Left colon (tissue), 2 donors: ENCODE measurements at places on chromosomes 7 and 10.

DNA sequence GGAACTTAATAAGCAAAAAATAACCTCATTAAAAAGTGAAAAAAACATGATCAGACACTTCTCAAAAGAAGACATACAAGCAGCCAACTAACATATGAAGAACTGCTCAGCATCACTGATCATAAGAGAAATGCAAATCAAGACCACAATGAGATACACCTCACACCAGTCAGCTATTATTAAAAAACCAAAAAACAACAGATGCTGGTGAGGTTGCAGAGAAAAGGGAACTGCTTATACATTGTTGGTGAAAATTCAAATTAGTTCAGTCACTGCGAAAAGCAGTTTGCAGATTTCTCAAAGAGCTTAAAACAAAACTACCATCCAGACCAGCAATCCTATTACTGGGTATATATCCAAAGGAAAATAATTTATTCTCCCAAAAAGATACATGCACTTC lies 513.3 kb downstream of the MDFIC start:
- no peak for DNase-seq

- DNase-seq = no peak
Measured at GRCh38 chr10:44419790-44420549, 35.1 kb upstream of the CXCL12 start.

GRCh38 chr7:82841828-82842227 lies 320.9 kb downstream of the PCLO start:
- DNase-seq = no peak

DNA sequence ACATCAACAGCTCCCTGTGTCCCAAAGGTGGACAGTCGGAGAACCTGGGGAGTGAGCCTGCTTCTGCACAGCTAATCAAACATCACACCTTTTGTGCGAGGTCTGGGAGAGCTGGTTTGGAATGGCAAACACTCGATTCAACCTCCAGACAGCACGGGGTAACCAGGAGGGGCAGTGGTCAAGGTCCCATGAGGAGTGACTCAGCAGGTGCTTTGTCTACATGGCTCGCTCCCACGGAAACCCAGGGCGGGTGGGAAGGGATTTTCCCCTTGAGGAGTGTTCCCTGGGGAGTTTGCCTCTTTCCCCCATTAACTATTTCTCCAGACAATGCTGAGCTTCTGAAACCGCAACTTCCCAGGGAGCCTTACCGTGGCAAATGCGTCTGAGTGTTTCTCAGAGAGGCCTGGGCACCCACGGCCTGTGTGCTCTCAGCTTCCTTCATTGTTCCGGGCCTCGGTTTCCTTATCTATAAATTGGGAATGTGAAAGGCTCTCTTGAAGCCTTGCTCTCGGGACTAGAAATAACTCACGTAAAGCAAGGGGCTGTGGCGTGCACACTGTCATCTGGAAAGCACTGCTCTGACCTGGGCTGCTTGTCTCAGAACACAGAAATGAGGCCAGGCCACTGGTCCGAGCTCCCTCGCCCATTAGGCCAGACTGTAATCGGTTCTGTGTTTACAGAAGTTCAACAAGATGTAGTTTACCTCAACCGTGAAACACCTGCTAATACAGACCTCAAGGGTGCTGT lies 14.0 kb upstream of the GTPBP4 start:
- DNase-seq = no peak

DNA sequence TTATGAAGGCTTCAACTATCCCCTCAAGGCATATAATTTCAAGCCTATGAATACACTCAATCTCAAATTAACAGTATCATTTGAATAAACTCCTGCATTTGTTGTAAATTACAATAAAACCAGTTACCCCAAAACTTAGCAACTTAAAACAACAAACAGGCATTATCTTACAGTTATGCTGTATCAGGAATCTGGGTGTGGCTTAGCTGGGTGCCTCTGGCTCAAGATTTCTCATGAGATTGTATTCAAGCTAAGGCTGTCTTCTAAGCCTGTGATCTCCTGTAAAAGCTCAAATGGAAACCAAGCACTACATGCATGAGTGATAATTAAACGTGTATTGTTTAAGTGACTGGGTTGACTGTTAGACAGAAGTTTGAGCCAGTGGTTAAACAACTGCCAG lies 341.0 kb upstream of the PHF14 start:
- no peak for DNase-seq

GRCh38 chr7:23615331-23615730 lies 18.1 kb downstream of the CCDC126 start:
- no peak for DNase-seq

GRCh38 chr7:42151309-42151708 lies 85.7 kb downstream of the GLI3 start:
- DNase-seq = no peak

GRCh38 chr7:36390199-36391090 lies 783 bp downstream of the ANLN start:
- peak; percentile 86 for DNase-seq

GRCh38 chr7:77453531-77453930 lies 37.4 kb upstream of the GSAP start:
- no peak for DNase-seq

DNA sequence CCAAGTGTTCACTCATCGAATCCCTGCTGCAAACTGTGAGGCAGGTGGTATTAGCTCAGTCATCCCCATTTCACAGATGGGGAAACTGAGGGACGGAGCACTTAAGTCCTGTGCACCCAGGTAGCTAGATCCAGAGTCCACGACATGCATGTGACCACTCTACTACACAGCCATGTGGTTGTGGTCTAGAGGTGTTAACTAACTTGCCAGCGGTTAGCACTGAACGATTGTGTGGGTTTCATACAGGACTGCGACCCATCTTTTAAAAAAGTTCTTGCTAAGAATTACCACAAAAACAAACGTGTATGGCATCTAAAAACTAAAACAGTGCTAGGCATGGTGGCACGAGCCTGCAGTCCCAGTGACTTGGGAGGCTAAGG lies 16.1 kb upstream of the ABCC2 start:
- DNase-seq = no peak

DNA sequence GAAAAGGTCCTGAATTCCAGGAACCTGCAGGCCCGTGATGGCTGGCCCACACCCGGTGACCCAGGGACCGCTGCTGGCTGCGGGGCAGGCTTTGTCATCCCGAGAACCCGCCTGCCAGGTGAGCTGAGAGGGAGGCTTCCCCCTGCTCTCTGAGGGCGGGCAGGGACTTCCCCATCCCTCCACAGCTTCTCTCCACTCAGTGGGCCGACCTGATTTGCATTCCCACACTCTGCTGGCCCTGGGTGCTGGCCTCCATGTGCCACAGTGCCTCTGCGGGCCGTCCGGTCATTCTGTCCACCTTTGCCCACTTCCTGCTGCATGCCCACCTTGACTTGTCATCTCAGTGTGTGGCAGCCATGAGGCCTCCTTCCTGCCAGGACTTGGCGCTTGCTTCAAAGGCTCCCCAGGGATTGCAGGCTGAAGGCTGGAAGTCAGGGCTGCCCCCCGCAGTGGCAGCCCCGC lies 35.3 kb downstream of the PALD1 start:
- peak; percentile 31 for DNase-seq

DNA sequence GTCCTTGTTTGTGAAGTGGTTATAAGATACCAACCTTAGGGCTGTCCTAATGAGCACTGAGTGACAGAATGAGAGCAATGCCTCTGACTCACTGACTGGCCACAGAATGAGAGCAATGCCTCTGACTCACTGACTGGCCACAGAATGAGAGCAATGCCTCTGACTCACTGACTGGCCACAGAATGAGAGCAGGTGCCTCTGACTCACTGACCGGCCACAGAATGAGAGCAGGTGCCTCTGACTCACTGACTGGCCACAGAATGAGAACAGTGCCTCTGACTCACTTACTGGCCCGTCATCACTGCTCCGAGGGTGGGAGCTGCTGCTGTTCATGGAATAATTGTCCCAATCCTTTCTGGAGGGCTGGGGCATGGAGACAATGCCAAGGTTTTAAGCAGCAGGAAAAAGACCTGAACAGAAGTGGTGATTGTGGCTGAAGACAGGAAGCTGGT lies 265.2 kb upstream of the PPP2R2D start:
- no peak for DNase-seq

DNA sequence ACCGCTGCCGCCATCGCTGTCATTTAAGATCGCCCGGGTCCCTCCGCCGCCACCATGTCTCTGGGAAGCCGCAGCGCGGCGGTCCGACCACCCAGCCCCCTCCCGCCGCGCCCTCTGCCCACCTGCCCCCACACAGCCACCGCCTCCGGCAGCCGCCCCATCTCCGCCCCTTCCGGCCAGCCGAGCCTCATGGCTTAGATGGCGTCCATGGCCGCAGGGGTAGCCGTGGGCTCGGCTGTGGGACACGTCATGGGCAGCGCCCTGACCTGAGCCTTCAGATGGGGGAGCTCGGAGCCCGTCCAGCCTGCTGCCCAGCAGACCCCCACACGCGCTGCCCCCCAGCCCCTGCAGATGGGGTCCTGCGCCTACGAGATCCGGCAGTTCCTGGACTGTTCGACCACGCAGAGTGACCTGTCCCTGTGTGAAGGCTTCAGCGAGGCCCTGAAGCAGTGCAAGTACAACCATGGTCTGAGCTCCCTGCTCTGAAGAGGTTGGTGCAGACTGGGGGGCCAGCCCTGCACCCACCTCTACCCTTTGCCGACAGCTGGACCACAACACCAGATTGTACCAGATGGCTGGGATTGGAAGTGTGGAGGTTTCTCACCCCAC lies 38.0 kb upstream of the TARP start:
- DNase-seq = peak; percentile 44

DNA sequence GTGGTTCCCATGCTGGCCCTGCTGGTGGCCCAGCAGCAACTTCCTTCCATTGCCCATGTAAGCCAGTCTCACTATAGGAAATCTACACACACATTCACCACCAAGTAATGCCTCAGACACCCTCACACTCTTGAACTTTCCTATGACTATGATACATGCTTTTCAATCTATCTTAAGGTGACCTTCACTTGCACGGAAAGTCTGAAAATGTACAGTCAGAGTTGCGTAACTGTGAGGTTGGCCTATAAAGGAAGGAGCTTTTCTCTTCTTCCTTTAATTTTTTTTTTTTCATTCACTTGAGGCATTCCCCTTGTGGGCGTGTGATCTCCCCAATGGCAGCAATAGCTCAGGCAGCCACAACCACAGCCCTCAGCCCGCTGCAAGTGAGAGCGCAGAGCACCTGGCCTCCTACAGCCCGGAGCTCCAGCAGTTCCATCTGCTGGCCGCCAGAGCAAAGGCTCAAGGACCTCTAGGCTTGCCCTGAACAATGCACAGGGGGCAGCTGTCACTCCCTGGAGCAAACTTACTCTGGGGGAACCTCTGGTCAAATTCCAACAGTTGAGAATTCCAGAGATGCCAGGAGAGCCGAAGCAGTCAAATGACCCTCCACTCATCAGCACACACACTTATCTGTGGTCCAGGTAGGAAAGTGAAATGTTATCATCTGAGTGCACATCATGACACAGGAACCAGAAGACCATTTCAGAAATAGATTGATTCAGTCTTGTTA lies 123.1 kb upstream of the ADO start:
- DNase-seq = peak; percentile 34

DNA sequence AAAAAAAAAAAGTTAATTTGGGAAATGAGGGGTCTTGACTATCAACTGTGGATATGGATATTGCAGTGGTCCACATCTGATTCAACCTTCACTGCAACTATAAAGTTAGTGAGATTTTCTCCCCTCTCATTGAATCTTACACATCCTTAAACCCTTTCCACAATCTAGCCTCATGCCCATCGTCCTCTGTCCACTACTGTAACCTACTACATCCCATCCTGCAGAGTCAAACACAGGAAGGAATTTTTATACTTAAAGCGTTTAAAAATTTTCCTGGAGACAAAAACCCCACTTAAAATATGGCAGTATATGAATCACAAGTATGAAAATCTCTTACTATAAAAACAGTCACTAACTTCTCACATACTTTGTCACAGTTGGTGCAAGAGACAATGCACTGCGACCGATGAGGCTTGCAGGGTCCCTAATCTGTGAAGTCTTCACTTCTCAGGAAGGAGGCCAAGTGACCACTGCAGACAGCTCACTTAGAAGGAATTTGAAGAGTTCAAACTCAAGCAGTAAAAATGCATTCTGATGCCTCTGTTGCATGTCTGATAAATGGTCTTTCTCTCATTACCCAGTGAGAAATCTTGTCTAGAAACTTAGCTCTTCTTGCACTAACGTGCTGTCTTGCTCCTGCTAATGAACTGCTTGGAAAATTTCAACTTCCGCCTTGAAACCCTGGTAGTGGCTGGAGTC lies 50.3 kb upstream of the ST8SIA6 start:
- DNase-seq = no peak

DNA sequence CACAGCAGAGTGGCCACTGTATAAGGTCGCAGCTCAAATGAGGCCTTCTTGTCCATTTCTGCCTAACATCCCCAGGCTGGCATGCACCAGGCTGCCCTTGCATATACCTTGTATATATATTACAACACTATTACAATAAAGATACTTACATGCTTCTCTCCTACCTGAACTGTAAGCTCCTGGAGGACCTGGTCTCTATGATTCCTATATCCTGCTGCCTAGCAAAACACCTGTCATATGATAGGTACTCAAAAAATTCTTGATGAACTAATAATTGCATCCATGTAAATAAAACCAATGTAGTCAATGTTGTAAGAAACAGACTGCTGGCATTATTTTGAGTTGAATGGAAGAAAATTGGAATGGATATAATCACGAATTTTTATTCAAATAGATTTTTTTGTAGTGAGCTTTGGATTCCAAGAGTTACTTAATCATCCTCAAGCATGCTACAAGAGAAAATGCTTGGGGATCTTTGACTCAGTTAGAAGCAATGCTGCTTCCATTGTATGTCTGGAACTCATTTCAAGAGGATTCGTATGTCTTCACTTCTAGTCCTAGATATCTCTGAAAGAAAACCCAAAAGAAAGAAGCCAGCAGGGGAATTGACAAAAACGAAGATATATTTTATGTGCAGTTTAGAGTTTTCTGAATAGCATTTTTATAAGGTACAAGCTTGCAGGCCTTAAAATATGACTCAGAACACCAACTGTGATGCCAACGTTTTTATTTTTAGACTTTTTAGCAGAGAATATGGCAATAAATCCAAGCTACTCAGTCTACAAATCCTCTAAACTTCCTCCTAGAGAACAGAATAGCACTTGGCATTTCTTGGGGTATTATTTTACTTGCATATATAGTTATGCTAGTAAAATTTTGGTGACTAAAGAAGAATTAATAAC lies 53.1 kb downstream of the OSBPL3 start:
- no peak for DNase-seq

- no peak for DNase-seq
Measured at GRCh38 chr7:31002256-31002655, 38.5 kb downstream of the GHRHR start.

DNA sequence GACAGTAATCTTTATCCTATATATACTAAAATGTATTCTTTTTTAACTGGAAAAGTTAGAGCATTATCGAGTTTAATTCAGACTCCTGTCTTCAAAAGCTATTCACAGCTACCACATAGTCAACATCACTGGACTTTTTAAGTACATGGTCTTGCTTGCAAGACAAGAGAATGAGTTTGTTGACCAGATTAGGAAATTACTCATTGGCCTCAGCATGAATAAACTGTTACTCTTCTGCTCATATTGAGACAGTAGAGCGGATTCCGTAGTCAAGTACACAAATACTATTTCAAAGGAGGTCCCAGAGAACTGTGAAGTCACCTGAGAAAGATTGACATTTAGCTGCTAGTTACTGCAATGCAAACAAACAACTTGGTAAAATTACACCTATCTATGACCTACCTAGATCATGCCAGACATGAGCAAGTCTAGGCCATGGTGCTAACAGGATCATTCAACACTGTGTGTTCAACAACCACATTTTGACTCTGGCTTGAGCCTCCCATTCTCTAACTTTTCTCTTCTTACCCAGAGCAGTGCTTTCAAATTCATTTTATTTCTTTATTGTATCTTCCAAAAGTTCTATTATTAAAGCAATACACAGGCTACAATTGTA lies 280.9 kb downstream of the NEBL start:
- no peak for DNase-seq
